ENCODE measurements at places on chromosomes 11 and 22. TPM values are rescaled to one million over a fixed set of nuclear protein-coding genes. Genes with fewer than 3 reads are reported as not detected.

DNA sequence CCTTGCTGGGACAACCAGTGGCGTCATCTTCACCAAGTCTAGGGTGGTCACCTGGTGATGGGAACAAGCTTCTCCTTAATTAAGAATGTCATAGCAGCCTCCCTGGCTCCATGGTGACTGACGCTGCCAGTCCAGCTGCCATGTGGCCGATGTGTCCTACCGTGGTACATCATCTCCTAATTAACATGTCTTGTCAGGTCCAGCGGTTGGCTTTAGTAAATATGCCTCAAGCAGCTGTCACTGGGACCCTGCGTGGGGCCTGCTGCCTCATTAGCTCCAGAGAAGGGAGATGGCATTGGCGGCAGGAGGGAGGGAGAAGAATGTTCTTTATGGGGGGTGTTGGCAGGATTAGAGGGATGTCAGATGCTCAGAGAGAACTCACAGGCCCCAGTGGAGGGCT, 271.9 kb downstream of the ST3GAL4 start:
- peak; percentile 9 for DNase-seq

- DNase-seq, result no peak
Observed at GRCh38 chr22:49551897-49552614, 275.6 kb downstream of the BRD1 start.

- DNase-seq, result peak; percentile 82
Observed at GRCh38 chr11:113242767-113243397, 71.5 kb upstream of the TTC12 start.

DNA sequence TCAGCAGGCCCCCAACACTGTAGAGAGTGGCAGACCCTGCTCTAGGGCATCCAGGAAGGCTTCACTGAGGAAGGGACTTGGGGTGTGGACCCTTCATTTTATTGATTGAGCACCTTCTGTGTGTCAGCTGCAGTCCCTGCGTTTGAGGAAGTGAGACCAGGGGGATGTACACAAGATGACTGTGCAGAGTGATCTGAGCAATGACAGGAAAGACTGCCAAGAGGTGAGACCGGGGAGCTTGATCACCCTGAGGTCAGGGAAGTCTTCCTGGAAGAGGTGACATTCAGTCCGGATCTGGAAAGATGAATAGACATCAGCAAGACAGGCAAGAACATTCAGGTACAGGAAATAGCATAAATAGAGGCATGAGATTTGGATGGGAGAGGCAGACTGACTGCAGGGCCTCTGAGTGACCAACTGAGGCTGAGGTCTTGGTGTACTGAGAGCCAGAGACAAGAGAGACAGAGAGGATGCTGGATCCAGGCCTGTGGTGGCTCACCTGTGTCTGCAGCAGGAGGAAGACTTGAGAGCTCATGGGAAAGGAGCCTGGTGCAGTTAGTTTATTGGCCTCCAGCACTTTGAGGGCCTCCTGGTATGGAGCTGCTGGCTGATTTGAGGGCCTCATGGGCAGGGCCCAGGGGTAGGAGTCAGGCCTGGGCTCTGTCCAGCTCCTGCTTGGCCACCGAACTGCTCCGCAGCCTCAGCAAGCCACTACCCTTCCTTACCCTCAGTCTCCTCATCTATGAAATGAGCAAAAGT, 5.2 kb downstream of the DGAT2 start:
- DNase-seq, result no peak

- peak; percentile 69 for DNase-seq
Observed at GRCh38 chr22:23835484-23836144, 3.2 kb downstream of the DERL3 start.

- no peak for DNase-seq
Observed at GRCh38 chr11:69353696-69354544, 60.0 kb downstream of the MYEOV start.

PRR5L gene
- total RNA-seq, result 20.7 TPM

DNA sequence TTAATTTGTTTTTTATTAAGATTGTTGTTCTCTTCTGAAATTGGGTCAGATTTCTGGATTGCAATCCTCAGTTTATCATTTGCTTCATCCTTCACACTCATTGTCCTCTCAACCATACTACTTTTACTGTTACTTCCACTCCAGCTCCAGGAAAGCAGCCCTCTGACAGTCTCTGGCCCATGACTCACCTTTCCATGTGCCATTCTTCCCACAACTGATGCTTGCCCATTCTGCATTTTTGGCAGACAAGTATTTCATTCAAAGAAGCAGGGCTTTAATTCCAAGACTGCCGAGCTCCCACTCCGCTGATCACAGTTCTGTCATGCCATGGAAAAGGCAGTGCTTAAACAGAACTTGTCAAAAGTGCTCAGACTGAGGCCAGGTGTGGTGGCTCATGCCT, 139.2 kb downstream of the WNT11 start:
- DNase-seq, result peak; percentile 13

- no peak for DNase-seq
Observed at GRCh38 chr11:87320123-87320522, 282.4 kb downstream of the TMEM135 start.

GRCh38 chr11:105027678-105028077, 4.7 kb upstream of the CASP5 start:
- no peak for DNase-seq

DNA sequence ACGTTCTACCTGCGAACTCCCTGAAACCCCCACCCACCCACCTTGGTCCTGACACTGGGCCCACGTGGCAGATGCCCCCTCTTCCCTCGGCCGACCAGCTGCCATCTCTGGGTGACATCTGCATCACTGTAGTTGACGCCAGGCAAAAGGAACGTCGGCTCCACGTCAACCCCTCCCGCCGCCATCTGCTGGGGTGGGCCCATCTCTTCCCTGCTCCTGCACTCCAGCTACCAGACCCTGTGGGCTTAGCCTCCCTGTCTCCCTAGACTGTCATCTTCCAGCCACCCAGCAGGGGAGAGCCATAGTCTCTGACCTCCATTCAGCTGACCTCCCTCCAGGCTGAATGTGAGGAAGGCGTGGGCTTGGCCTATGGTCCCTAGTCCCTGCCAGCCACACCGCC, 21.4 kb downstream of the CHID1 start:
- DNase-seq, result no peak

GRCh38 chr11:43907028-43907975, 26.7 kb downstream of the ALKBH3 start:
- no peak for DNase-seq

DNA sequence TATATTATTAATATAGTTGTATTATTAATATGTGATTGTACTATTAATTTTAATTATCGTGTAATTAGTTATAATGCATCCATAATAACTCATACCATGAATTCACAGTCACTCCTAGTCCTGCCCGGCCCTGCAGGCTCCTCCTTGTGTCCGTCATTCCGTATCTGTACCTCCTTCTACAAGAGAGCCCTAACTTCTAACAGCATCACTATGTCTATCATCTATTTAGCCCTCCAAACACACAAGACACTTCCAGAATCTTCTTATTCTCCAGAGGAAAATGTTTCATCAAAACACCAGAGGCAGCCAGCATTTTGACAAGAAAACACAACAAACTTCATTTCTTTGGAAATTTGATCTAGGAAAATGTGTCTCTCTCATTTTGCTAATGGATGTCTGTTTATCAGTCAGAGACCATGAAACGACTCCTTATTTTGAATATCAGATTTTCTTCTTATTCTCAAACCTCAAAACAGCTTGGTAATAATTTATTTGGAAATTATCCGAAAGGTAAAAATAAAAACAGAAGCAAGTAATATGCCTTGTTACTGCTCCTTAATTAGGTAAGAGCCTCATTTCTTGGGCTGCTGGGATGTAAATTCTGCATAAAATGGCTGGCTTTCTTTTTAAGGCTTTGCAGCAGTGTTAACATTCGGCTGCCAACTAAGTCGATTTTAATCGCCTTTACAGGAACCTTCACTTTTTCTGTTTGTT, 23.1 kb upstream of the SEPTIN5 start:
- no peak for DNase-seq

DNA sequence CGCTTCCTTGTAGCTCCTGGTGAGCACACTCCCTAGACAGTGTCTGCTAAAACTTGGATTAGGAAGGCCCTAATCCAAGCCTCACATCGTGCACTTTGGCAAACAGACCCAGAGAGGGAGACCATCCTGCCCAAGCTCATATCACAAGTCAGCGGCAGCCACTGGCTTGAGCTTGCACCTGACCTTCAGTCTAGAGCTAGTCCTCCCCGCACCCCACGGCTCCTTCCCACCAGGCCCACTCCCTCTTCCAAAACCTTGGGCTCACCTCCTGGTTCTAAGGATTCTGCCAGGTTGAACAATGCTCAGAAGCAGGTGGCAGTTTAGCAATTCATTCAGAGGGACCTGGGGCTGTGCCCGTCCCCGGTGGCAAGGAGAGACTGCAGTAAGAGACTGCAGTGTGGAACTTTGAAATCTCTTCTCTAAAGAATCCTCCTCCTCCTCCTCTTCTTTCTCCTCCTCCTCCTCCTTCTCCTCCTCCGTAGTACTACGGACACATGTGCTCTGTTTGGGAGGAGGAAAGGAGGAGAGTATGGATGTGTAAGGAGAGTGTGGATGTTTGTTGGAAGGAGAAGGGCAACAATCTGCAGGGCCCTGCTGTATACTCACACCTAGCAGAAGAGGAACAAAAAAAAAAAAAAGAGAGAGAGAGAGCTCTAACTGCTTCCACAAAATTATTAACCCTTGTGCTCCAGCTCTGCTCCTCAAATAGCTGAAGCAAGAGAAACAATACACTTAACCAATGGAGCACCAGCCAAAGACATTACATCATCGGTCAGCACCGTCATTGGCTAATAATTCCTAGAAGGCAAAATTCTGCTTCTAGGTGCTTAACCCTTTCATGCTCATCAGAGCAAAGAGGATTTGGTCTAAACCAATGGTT, 6.0 kb downstream of the SYN3 start:
- DNase-seq, result no peak

- DNase-seq, result peak; percentile 16
Observed at GRCh38 chr11:104073950-104074705, 37.7 kb downstream of the DDI1 start.

DNA sequence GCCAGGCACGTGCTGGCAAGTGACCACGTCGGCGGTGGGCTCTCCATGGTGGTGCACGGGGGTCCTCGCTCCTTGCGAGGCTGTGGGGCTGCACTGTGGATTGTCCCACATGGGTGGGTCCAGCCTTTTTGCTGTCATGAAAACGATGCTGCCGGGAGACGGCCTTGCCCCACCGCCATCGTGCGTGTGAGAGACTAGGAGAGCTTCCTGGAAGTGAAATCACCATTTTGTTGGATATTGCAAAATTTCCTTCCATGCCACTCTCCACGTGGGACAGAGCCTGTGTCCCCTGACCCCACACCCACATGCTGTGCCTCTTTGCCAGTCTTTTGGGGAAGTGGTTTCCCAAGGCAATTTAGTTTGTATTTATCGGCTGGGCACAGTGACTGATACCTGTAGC, 18.2 kb upstream of the GRAMD4 start:
- no peak for DNase-seq

DNA sequence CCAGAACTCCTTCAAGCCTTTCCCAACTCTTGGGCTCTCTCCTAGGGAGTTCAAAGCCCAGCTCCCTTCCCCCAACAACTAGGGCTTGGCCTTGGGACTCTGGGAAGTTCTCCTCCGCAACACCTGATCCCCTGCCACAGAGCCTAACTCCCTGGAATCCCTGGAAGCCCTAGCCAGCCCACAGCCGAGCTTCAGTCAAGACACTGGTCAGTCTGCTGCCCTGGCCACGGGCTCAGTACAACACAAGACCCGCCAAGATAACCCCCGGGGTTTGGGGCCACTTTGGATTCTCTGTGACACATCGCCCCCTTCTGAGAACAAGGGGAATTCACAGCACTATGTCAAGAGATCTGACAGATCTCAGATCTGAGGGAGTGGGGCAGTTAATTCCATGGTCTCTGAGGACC, 58.3 kb downstream of the SLC22A12 start:
- peak; percentile 62 for DNase-seq

LIF gene
- total RNA-seq, result 13.5 TPM

DNA sequence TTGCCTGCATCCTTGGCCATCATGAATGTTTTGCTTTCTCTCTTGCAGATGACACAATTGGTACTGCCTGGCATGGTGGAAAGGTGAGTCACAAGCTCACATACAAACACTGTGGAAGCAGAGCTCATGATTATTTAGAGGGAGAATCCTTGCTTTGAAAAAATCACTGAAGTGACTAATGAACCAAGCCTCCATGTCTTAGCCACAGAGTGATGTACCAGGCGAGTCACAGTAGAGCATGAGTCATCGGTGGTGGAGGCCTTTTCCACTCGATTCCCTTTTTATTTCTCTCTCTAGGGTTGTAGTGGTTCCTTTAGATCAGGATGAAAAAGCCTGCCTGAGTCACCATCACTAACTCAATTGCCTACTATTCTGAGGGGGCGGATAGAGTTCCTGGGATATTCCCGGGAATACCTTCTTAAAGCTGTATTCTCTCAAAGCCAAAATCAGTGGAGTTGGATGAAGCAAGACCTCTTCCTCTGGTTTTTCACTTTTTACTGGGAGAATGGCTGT, 49.6 kb upstream of the ALKBH3 start:
- peak; percentile 98 for DNase-seq

DNA sequence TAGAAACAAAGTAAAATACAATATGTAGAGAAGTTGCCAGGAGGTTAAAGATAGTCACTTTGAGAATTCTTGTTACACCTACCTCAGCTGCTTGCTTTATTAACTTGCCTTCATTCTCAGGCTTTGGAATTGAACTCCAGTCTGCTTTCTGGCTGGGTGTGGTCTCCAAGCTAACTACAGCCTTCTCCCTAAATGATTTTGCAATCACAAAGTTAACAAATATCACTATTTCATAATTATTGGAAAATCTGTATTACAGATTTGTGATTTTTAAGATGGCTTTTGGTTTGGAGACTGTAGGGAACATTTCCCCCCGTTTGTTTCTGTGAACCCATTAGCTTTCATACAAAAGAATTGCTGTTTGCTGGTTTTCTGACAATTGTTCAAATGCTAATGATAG, 2.2 kb downstream of the PLAAT5 start:
- DNase-seq, result peak; percentile 46

CATSPER1 gene
- not detected for total RNA-seq

- DNase-seq, result no peak
Observed at GRCh38 chr11:6609502-6610015, 2.5 kb downstream of the TAF10 start.

DNA sequence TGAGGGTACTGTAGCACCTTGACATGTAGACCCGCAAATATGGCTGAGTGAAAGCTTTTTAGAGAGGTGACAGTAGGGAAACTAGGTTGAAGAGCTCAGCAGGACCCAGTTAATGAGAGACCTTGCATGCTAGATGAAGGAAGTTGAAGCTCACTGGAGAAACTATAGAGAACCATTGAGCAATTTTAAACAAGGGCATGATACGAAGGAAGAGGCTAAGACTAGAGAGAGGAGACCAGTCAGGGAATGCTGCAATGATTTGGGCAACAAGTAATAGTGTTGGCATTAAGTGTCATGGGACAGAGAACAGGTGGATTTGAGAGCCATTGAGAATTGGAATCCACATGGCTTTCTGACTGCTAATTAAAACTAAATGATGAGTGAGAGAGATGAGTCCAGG, 4.1 kb downstream of the OLFML1 start:
- DNase-seq, result no peak

APLNR gene
- 0.05 TPM for total RNA-seq

DNA sequence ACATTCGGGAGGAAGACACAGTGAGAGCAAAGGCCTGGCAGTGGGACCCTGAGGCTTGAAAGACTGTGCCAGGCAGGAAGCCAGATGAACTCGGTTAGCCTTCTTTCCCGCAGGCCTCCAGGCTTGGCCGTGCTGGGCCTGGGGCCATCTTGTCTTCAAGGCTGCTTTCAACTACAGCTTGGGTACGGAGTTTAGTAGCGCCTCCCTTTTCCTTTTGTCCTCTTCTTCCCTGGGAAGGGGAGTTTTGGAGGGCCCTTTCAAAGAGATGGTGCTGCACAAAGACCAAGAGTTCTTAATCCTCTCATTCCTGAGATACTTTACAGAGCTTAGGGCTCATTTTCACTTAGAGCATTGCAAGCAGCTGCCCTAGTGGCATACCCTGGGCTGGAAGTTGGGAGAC, 87.5 kb downstream of the TP53I11 start:
- DNase-seq, result peak; percentile 67

CREB3L1 gene
- 23.6 TPM for total RNA-seq

Measured in myocyte (in vitro differentiated cells).